RPMI8226 (cell line): ENCODE measurements at places on chromosomes 5 and 9.
A peak's percentile ranks its signal among the peaks of the same experiment; 100 is the strongest.

GRCh38 chr5:22431406-22431805, 421.7 kb downstream of the CDH12 start:
- no peak for DNase-seq

DNA sequence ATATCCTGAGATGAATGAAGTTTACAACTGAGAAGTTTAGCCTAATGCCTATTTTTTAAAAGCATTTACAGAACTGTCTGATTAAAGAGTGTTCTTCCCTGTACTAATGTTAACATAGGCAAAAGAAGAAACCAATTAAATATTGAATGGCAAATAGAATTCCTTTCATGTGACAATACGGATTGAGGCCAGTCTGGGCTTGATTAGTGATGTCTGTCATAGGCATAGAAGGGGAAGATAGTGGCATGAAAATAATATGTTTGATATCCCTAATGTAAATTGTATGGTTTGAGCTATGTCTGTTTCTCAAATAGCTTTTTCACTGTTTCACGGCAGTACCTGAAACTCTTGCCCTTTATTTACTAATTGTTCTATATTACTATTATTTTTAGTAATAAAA, 443.1 kb upstream of the CLINT1 start:
- no peak for DNase-seq

GRCh38 chr5:37554938-37555337, 175.8 kb downstream of the WDR70 start:
- DNase-seq, result peak; percentile 46

GRCh38 chr5:108125771-108126511, 256.0 kb downstream of the FBXL17 start:
- DNase-seq, result no peak

- no peak for DNase-seq
Measured at GRCh38 chr5:163571744-163572143, 66.3 kb downstream of the MAT2B start.

- DNase-seq, result no peak
Measured at GRCh38 chr5:151060742-151061141, 20.1 kb downstream of the TNIP1 start.

DNA sequence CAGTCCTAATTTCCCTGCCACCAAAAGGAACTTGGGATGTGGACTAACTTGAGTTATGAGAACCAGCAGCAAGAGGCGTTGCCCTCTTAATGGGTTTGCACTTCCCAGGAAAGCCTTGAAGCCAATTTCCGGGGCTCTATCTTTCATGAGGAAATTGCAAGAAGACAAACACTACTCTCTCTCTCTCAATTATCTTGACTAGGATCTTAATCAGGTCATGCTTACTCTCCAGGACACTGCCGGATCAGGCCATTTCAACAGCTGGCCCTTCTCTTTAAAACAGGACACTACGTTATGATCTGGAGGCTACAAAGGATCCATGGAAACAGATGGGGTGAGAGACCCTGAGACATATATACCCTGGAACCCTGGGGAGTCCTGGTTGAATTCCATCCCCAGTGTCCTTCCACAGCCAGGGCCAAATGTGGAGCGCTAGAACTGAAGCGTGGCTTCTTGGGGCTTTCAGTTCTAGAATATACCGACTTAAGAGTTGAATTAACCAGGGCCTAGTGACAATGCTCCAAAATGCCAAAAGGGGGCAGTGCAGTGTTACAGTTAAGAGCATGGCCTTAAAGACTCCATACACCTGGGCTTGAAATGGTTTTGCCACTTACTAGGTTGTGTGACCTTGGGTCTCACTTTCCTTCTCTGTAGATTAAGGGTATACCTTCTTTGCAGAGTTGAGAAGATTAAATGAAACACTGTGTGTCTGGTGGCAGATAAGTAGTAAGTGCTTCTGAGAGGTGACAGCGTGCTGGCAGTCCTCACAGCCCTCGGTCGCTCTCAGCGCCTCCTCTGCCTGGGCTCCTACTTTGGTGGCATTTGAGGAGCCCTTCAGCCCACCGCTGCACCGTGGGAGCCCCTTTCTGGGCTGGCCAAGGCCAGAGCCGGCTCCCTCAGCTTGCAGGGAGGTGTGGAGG, 21.1 kb downstream of the FAM219A start:
- DNase-seq, result peak; percentile 67

DNA sequence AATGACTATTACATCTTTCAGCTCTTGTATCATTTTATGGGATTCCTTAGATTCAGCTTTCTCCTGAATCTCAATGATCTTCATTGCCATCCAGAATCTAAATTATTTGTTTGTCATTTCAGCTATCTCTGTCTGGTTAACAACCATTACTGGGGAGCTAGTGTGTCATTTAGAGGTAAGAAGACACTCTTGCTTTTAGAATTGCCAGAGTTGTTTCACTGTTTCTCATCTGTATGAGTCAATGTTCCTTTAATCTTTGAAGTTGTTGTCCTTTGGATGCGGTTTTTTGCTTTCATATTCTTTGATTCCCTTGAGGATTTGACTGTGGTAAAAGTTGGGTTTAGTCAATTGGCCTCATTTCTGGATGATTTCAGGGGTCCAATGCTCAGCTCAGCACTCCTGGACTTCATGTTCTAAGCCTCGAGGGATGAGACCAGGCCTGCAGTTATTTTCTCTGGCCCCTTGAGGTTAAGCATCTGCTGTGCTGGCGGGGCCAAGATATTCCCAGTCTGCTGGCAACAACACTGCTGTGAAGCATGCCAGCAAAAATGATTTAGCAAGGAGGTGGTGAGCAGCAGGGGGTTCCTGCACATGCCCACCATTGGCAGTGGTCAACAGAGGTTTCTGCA, 102.4 kb upstream of the PCSK5 start:
- DNase-seq, result no peak

GRCh38 chr9:130205912-130206311, 33.7 kb downstream of the NCS1 start:
- no peak for DNase-seq

DNA sequence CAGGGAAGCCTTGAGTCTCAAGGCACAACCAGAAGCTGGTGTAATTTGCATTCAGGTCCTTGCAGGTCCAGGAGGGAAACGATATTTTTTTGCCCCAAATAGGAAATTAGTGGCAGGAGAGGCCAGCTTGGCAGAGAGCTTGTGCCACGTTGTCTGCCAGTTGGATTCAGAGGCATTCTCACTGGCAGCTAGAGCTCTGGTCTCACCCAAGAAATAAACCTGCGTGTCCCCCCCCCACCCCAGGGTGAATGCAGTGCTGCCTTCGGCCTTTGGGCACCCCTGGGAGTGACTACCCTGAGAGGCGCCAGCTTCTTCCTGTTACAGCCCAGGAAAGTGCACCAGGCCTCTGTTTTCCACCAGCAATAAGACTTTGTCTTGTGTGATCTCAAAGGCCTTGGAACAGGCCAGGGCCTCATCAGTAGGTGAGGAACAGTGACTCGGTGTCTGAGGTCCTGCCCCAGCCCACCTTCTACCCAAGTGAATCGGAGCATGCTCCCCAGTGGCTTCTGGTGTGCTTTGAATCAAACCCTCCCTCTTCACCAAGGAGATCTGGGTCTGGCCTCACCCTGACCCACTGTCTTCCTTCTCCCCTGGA, 68.4 kb downstream of the HSPA4 start:
- no peak for DNase-seq

GRCh38 chr9:69470186-69470977, 145.4 kb downstream of the ENTREP1 start:
- no peak for DNase-seq

- no peak for DNase-seq
Measured at GRCh38 chr5:36681711-36682110, 75.3 kb downstream of the SLC1A3 start.

DNA sequence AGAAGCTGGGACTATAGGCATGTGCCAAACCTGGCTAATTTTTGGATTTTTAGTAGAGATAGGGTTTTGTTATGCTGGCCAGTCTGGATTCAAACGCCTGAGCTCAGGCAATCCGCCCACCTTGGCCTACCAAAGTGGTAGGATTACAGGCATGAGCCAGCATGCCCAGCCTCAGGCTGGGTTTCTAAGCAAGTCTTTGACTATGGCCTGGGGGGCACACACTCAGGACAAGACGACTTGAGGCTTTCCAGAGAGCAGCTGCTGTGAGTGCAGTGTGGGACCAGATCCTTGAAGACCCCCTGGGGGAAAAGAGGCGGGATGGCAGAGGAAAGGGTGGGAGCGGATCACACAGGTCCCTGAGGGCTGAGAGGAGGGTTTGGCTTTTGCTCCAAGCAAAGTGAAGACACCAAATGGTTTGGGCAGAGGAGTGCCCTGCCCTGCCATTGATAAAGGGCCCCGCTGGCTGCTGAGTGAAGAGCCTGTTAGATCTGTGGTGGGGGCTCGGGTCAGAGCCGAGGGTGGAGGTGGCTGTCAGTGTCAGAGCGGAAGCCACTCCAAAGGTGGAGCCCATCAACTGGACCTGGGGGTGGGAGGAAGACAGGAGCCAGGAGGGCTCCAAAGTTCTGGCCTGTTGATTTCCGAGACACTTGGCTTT, 46.8 kb upstream of the FUBP3 start:
- no peak for DNase-seq

GRCh38 chr5:175092691-175093090, 351.3 kb downstream of the DRD1 start:
- no peak for DNase-seq

DNA sequence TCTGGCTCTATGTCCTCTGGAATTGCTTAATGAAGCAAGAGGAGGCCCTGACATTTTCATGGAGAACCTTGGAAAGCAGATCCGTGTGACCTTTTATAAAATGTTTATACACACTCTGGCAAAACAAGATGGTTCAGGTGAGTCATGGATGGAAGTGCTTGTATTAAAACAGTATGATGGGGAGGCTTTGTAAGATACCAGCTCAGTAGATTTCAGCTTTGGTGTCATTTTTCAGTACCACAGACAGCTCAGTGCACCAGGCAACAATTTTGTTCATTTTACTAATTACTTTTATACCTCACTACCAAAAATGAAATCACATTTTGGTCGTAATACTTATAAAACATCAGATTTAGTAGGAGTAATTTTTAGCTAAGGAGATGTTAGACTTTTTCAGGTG, 5.2 kb downstream of the KCNN2 start:
- DNase-seq, result no peak

DNA sequence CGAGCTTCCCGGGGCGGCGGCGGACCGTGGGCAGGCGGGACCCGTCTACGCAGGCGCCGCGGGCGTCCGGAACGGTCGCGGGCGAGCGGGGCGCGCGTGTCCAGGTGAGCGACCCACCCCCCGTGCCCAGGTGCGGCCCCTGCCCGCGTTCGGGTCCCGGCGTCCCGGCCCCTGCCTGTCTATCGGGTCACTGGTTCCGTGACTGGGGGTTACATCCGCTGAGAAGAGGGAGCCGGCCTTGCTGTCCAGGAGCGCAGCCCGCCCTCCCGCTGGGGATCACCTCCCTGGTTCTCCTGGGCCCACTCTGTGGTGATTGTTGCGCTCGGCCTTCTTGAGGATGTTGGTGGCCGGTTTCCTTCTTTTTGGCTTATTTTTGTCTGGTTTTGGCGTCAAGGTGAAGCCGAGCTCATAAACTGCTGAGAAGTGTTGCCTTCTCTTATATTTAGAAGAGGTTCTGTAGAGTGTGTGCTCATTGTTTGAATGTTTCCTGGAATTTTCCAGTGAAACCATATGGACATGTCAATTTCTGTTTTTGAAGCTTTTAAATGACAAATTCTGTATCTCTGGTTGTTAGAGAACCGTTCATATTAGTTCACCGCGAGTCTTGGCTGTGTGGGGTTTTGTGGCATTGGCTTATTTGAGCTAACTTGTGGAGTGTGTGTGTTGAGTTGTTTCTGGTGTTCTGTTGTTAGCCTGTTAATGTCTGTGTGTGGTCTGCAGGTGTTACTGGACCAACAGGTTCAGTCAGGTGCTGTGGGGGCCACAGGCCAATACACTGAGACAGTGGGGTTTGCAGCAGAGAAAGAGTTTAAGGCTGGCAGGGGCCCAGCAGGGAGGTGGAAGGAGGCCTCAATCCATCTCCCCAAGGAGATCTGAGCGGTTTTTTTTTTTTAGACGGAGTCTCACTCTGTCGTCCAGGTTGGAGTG, 621 bp downstream of the CEP72 start:
- DNase-seq, result peak; percentile 30

- no peak for DNase-seq
Measured at GRCh38 chr9:92275541-92275940, 18.0 kb downstream of the IARS1 start.

GRCh38 chr9:97307091-97307490, 368 bp upstream of the CCDC180 start:
- no peak for DNase-seq

DNA sequence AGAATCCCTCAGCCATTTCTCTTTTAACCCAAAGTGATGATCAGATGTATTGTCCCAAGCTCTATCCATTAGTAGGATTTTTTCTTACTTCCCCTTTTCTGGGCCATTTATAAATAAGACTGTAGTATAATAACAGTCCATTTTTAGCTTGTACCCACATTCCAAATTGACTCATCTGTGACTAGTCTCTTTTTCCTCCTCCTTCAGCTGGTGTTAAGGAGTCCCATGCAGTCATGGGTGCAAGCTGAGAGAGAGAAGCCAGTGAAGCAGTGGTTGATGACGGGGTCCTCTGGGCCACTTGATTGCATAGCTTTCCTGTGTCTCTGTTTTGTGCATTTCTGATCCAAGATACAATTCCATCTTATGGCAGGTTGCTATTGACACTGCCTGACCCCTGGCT, 476.0 kb upstream of the CD180 start:
- no peak for DNase-seq

- DNase-seq, result no peak
Measured at GRCh38 chr9:127273326-127273725, 8.8 kb downstream of the GARNL3 start.

- no peak for DNase-seq
Measured at GRCh38 chr9:26439061-26439624, 453.5 kb downstream of the CAAP1 start.

GRCh38 chr5:172284611-172284980, 1.0 kb upstream of the UBTD2 start:
- peak; percentile 15 for DNase-seq

GRCh38 chr9:34826999-34827538, 117.1 kb upstream of the CCL21 start:
- no peak for DNase-seq

DNA sequence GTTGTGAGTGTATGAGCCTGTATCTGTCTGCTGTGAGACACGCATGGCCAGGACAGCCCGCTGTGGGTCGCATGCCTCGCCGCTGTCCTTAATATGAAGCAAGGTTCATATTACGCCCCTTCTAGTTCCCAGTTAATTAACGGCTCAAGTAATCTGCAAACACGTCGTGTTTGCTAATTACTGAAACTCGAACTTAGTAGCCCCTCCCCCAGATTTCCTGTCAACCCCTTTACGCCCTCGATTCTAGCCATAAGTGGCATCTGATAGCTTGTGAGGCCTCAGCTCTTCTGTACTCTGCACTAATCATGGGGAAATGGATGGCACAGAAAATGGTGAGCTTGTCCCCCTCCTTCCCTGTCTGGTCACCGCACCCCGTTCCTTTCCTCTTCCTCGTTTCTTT, 116.9 kb upstream of the OTULINL start:
- DNase-seq, result no peak

DNA sequence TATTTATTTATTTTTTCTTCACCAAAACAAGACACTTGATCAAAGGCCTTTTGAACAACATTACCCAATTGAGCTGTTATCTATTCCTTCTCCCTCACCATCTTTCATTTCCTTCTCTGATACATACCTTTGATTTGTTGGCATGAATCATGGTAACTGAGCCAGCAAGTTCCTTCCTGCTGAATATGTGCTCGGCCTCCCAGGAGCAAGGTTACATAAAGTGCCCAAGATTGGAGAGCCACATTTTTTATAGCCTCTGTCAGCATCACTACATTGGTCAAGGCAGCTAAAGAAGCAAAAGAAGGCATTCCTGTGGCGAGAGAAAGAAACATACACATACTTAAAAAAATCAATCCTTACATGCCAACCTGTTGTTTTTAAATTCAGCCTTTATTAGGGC, 369.6 kb downstream of the CYLC2 start:
- DNase-seq, result no peak

- DNase-seq, result peak; percentile 15
Measured at GRCh38 chr5:147578228-147579024, 68.6 kb upstream of the DPYSL3 start.

- DNase-seq, result peak; percentile 45
Measured at GRCh38 chr9:93071464-93071863, 13.0 kb downstream of the SUSD3 start.
